ENCODE measurements at places on chromosomes 12 and 14. TPM values are rescaled to one million over a fixed set of nuclear protein-coding genes. Genes with fewer than 3 reads are reported as not detected.

DNA sequence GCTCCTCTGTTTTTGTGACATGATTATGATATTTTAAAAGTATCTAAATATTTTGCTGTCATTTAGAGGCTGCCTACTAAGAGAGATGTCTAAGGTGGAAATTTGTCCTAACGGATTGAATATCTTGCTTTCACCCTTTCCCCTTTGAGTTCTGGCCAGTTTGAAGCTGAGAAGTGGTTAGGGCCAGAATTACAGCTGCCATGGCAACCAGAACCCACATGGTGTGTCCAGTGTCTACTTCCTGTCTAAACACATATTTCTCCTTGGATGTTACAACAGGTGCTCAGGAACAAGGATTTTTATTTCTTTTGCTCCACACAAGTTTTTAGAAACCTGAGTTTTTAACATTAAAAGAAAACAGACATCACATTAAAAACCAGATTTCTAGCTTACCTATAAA is 335.1 kb upstream of the OR4E1 start:
- DNase-seq = no peak

DNA sequence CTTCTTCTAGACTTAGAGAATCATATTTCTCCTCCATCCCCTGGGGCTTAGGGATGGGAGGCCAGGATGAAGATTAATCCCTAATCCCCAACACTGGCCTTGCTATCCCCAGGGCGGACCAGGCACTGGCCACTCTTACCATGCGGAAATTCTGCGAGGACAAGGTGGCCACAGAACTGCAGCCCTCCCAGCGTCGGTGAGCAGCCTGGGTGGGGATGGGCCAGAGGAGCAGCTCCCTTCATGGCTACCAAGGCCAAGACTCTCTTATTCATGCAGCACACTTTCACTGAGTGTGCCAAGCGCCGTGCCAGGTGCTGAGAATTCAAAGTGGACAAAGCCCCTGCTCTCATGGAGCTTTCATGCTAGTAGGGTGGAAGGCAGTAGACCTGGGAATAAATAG is 7.0 kb downstream of the TNS2 start:
- no peak for DNase-seq

DNA sequence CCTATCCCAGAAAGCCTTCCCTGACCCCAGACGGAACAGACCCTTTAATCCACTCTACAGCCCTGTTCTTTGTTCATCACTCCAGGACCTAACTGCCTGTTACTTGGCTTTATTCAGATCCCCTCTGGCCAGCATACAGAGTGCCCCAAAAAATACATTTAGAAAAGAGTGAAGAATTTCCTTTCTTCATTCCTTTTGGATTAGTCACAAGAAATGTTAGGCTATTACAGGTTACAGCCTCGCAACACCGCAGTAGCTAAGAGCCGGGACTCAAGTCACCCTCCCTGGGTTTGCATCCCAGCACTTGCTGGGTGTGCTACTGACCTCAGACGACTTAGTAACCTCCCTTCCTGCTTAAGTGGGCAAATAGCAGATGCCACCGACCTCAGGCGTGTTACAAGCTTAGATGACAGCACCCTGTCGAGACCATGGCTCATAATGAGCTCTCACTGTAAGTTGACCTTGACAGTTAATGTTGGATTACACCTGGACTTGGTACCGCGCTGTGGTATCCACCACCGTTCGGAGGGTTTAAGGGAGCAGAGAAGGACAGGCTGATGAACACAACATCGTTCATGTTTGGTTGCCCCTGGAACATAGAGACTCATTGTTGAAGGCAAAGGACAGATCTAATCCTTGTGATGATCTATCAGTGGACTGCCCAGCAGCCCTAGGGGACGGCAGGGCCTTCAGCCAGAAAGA is 12.9 kb downstream of the GLRX5 start:
- DNase-seq = no peak

- no peak for DNase-seq
Observed at GRCh38 chr12:1439687-1440086, 154.7 kb downstream of the FBXL14 start.

DNA sequence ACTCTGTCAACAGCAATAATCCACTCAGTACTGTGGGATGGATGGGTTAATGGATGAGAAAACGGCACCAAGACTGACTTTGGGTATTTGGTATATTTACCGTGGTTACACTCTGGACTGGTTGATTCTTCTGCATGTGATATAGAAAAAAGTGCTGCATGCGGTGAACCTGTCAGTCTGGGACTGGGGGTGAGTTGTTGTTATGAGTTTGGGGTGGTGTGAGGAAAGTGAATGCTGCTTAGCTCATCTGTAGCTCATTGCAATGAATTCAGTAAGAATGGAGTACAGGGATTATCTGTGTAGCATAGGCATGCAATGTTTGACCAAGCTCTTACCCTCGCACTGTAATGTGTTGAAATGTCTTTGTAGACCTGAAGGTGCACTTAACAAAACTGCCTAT is 6.0 kb downstream of the KCNA1 start:
- DNase-seq = no peak

DNA sequence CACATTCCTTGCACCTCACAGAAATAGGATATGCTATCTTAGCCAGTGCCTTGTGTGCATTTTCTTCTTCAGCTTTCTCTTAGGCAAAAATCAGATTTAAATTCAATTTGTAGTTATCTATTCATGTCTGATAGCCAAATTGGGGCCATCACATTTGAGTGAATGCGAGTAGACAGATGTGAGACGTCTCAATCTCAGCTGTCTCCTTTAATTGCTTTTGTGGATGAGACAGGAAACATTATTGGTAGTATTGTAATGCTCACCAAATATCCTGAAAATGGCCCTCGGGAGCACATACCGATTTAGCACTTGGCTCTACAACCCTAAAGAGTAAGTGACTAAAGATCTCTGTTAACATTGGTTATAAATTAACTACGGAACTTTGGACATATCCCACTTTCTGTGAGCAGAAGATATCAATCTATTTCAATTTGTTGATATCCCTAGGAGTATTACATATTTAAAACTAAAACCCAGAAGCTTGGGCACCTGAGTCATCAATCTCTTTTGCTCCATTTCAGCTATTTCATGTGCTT is 1012.5 kb upstream of the TMEM132C start:
- no peak for DNase-seq

GRCh38 chr14:104898195-104898558 is 26.5 kb upstream of the PLD4 start:
- DNase-seq = no peak

DNA sequence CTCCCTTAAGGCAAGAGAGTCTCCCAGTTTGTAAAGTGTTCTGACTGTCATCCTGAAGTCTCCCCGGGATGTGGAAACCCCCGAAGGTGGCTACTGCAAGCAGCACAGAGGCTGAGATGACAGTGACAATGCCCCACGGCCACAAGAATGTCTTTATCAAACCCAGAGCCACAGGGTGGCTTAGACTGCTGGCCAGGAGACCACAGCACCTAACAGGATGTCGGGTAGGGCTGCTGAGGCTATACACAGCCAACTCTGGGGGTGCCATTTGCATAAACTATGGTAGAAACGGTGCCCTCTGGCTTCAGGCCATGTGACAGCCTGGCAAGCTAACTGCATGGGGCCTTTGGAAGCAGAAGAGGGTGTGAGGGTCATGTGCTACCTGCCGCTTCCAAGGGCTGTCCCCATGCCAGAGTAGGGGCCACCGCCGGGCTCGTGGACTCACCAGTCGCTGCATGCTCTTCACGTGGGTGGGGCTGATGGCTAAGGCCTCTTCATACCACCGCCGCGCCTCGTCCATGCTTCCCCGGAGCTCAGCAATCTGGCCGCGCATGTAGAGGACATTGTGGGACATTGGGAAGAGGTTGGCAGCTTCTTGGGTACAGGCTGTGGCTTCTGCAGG is 180.9 kb downstream of the CALM1 start:
- no peak for DNase-seq

DNA sequence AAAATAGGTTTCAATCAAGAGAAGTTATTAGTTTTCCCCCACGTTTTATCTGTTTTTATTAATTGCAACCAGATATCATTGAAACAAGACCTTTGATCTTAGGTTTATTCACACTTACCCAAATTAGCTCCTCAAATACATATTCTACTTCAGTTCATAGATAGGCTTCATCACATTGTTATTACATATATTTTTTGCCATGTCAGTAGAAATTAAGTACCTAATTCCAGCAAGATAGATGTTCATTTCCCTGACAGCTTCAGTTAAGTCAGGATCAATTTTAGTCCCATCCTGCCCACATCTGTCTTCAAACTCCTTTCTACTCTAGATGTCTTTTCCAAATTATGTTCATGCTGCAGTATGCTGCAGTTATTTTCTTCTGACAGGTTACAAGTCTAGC is 388.8 kb downstream of the TMTC2 start:
- no peak for DNase-seq

GRCh38 chr12:128089961-128090360 is 177.0 kb upstream of the TMEM132C start:
- no peak for DNase-seq

DNA sequence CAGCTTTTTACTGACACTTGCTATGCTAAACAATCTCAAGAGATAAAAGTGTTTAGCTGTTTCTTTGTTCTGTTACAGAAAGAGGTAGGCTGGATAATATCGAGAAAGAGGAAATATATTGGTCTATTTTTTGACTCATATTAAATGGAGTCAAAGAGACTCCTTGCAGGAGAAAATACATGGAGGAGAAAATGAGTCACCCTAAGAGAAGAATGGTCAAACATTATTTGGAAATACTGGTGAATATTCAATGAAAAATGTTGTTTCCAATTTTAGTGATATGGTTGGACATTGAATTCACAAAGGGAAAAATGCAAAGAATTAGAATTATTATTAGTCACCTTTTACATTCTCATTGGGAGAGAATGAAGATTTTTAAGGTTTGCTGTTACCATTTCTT is 3.2 kb downstream of the KCNJ8 start:
- DNase-seq = no peak

DNA sequence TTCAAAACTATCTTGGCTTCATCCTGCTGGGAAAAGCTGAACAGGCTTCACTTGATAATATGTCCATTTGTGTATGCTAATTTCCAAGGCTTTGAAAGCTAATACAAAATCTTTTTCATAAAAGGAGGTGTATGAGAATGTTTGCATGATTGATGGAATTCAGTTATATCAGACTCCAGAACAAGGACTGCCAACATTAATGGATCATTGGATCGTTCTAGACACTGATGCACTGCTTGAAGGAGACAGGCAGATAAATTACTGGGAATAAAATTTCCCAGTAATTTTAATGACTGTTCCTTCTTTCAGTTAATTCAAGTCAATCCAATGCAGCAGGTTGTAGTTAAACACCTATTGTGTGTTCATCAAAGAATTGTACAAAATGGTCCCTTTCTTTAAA is 466 bp downstream of the GPRC5D start:
- no peak for DNase-seq

DNA sequence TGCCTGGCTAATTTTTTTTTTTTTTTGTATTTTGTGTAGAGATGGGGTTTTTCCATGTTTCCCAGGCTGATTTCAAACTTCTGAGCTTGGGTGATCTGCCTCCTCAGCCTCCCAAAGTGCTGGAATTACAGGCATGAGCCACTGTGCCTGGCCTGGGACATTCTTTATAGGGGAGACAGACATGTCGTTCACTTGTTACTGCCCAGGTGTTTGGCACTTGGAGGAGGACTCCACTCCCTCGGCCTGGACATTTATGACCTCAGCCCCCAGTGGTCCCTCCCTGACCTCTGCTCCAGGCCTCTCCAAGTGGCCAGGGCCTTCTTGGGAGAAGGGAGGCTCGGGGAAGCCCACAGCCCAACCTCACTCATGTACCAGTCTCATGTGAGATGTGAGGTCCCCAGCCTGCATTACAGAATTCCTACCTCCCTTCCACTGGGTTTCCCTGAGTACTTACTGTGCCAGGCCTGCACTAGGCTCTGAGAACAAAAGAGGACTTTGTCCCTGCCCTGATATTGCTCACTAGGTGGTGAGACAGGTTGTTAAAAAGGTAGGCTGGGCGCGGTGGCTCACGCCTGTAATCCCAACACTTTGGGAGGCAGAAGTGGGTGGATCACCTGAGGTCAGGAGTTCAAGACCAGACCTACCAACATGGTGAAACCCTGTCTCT is 9.7 kb upstream of the POP5 start:
- DNase-seq = no peak

GRCh38 chr12:104064842-104065427 is 604 bp downstream of the HCFC2 start:
- peak; percentile 21 for DNase-seq

DNA sequence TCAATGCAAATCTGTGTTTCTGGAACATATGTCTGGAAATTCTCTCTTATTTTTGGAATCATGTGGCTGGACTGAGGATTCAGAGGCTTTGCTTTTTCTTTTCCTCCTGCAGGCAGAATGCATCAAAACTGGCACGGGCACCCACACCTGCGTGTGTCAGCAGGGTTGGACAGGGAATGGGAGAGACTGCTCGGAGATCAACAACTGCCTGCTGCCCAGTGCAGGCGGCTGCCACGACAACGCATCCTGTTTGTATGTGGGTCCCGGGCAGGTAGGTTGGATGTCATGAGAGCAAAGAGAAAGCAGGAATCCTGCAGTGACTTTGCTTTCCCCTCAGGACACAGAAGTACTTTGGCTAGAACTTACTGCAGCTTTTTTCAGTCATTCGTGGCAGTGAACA is 90.3 kb downstream of the STAB2 start:
- DNase-seq = no peak

GRCh38 chr12:109047081-109047805 is 5.1 kb upstream of the USP30 start:
- DNase-seq = no peak

DNA sequence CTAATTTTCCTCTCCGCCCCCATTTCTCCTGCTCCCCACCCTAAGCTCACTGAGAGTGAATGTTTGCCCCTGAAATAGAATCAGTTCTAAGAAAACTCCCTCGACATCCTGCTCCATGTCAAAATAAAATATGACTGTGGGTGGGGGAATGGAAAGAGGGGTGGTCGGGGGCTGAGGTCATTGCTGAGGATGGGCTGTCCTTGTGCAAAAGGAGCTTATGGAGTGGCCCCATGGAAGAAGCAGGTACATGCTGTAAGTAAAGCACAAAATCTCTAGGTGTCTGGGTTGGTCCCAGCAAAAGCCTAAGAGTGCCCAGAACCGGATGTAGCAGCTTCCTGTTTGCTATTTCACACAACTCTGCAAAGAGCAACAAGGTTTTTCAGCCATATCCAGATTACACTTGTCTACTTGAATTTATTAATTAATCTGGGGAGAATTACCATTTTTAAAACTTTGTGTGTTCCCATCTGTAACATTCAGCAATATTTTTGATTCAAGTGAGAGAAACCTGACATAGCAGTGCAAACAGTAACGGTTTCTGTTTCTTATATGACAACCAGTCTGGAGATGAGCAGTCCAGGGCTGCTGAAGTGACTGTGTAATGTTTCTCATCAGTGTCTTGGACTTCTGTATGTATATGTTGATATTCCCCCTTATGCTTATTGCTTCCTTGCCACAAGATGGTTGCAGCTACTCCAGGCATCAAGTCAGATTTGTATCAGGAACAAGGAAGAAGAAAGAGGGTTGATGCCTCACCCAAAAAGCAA is 40.4 kb upstream of the GZMB start:
- peak; percentile 78 for DNase-seq

GRCh38 chr14:100408350-100409002 is 85.3 kb downstream of the SLC25A47 start:
- DNase-seq = no peak

OR4Q3 gene
- not detected for total RNA-seq

SPIC gene
- total RNA-seq = not detected

PIWIL1 gene
- not detected for total RNA-seq
